Caco-2 (cell line): ENCODE measurements at places on chromosomes 11 and 22.

- DNase-seq = no peak
These were observed 9.2 kb downstream of the LIN7C start for GRCh38 chr11:27497284-27497866.

- no peak for DNase-seq
These were observed 2.4 kb downstream of the CHEK1 start for GRCh38 chr11:125627236-125627910.

DNA sequence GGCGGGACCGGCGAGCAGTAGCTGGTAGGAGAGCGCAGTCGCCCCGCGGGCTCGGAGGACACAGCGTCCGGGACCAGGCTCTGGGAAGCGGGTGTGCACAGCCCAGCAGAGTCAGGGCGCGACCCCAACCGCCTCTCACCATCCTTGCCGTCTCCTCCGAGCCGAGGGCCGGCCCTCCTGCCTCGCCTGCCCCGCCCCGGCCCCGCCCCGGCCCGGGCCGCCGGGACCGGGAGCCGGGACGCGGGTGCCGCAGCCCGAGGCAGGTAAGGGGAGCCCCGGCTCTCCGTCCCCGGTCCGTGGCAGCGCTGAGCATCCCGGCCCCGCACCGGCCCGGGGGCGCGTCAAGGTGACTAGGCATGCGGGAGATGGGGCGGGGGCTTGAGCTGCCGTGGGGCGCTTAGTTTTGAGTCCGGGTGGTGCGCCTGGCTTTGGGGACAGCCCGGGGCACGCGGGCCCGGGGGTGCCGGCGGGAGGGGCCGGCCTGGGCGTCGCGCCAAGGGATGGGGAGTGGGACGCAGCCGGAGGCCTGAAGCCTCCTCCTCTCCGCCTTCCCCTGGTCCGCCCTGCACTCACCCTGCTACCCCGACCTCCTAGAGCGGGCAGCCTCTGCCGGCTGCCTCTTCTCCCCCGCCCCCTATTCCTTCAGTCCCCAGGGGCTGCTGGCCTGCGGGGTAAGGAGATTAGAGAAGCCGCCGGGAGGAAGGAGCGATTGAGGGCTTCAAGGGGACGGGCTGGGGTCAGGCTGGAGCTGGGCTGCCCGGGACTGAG is at the start of gene ABCG4:
ABCG4 (plus strand) TSS at position 35 of the 768 bp plus-strand sequence. CDS start 914 bp downstream, outside the sequence.
- no peak for DNase-seq

- DNase-seq = no peak
These were observed 10.6 kb upstream of the CSNK2A3 start for GRCh38 chr11:11363674-11364073.

DNA sequence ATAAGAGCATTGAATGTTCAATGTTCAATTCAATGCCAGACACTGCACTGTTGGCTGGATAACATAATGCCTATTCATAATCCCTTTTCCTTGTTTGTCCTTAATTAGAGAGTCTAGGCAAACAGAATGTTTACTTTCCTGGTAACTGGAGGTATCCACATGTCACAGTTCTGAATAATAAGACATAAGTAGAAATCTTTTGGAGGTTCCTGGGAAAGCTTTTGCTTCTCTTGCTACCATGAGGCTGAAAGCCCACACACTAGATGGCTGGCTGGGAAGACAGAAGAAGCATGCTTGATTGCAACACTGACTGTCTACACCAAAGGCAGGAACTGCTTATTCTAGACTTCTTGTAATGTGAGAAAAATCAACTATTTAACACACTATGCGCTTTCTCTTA is 79.5 kb downstream of the GAB2 start:
- DNase-seq = no peak

GRCh38 chr11:73532310-73532709 is 65.6 kb downstream of the FAM168A start:
- DNase-seq = no peak

GRCh38 chr22:42881982-42882656 is 25.0 kb upstream of the ARFGAP3 start:
- DNase-seq = no peak

DNA sequence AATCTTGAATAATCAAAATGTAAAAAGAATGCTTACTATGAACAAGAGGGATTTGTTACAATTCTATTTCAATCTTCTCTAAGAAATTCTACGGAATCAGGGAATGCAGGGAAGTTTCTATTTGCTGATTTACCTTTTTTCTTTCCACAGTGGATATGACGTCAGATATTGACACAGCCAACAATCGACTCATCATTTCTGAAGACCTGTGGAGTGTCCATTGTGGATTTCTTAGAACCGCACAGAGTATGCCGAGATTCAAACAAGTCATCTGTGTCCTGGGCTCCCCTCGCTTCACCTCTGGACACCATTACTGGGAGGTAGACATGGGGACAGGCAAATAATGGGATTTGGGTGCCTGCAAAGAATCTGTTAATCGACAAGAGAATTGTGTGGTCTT is 4.1 kb upstream of the RFPL1 start:
- DNase-seq = no peak

GRCh38 chr11:4190098-4190497 is 95.5 kb downstream of the RRM1 start:
- no peak for DNase-seq

- DNase-seq = no peak
These were observed 13.3 kb downstream of the B3GAT1 start for GRCh38 chr11:134398644-134399292.
